CD4-positive, alpha-beta T cell treated with Interleukin-17A for 4 hours (primary cell): ENCODE measurements at places on chromosomes 2 and 18.

DNA sequence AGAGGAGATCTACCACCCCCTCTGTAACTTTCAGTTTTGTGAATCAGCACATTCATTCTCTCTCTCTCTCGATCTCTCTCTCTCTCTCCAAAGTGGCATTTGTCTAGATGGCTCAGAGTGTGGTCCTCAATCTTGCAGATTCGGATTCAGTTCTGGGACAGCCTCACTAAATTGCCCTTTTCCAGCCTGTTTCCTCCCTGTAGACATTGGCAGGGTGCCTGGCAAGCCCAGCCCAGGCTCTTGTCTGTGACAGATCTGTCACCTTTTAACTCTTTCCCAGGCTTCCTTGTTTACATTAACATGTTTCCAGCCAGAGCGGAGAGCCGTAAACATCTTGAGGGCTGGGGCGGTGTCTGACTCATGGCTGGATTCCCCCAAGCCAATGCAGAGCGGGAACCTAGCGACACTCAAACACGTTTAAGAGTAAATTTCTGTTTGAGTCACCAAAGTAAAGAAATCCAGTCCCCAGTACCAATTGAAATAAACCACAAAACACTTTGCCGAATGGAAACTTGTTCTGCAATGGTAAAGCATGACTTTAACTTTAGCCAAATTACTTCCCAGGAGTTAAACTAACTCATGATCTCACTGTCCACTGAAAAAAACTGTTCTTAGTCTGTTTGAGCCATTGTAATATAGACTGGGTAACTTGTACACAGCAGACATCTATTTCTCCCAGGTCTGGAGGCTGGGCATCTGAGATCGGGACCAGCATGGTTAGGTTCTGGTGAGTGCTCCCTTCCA is 6.6 kb upstream of the CYP27C1 start:
- DNase-seq = no peak

GRCh38 chr18:62933261-62933887 is 218.0 kb downstream of the PHLPP1 start:
- DNase-seq = no peak

DNA sequence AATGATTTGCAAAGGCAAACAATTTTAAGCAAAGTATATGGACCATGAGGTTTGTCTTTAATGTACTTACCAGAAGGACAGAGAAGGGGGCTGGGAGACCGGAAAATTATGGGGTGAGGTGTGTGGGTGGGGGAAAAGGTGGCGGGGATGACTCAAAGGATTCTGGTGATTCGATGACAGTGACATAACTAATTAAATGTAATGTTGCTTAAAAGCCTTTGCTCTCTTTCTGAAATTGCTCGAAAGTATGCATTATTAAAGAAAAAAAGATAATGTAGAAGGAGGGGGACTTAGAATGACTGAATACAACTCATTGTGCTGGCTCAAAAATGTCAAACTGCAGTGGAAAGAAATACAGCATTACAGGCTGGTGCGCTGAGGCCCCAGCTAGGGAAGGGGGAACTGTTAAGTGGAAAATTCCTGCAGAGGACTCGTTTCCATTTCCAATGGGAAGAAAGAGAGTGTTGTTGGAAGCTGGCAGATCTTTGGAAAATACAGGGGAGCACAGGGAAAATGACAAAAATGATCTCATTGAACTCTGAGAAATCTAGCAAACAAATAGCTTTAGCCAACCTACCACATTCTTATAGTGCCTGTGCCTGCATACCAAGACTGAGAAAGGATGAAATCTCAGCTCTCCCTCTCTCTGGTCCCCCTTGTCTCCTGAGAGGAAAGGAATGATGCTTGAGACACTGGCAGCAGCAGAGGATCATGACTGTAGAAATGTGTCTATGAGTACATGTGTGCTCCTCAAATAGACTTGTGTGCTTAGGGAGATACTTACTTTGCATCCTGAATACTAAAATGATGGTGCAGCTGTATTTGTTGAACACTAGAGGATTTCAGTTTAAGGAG is 632.4 kb downstream of the NYAP2 start:
- DNase-seq = no peak

DNA sequence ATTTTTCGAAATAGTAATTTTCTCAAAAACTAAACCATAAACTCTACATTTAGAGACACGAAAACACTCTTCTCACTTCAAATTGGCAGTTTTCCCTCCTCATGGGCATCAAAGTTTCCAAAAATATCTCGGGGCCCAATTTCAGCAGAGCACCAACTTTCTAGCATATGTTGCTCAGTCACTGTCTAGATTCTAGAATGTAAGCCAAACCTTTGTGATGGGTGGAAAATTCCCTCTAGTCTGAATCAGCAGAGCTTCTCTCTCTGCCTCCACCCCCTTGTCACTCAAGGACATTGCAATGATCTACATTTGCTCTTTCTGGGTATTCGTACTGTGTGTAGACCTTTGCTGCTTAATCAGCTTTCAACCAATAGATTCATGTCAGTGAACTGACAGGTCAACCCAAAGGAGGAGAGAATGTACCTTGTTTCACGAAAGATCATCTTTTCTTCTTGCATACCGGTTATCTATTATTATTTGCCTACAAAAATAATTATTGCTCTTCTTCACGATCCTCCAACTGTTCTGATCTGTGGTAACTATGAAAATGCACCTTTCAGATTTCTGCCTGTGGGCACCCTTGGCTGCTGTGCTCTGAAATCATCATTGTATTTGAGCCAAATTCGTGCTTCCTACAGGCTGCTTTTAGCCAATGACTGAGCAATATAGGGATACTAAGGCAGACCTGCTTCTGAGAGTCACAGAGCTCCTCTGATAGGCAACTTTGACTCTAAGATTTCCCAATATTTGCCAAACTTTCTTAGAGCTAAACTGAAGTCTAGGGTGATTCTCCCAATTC is 38.7 kb upstream of the GLS start:
- DNase-seq = no peak

DNA sequence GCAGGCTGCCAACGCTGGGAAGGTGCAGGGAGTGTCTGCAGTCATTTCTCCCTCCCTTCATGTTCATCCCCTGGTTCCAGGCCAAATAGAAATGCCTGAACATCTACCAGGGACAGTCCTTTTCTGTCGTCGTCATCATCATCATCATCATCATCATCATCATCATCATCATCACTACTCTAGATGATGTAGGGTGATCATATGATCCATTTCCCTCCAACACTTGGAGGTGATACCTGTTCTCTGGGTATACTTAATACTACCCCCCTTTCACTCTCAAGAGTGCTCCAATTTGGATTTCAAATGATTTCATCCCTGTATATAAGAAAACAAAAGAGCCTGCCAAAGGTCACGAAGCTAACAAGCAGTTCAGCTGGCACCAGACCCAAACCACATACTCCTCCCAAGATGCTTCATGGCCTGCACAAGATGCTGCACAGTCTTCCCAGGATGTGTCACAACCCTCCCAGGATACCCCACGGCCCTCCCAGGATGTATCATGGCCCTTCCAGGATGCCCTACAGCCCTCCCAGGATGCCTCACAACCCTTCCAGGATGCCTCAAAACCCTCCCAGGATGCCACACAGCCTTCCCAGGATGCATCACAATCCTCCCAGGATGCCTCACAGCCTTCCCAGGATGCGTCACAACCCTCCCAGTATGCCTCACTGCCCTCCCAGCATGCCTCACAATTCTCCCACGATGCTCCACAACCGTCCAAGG is 257.9 kb downstream of the DYSF start:
- DNase-seq = no peak

DNA sequence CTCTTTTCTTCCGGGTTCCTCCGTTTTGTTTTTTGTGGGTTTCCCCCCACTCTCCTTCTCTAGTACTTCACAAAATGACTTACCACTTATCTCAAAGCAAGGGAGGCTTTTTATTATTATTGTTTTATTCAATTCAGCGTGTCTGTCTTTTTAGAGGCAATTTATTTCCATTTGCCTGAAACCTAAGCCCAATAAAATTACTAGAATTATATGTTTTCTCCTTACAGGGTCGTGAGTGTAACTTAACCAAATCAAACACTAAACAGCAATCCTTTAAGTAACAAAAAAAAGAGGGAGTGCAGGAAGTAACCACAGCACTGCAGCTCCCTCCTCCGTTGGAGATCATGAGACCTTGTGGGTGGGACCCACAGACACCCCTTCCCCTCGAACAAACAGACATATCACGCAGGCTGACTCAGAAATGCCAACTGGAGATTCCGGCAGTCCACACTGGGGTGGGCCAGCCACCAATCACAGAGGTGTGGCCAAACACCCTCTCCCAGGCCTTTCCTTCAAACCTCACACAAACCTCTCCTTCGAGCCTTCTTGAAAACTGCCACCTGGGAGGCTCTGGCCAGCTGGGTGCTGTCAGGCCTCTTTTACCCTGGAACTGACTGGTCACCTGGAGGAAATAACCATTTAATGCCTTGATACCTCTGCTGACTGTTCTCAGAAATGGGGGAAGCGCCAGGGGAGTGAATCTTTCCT is 207.1 kb upstream of the SMAD2 start:
- DNase-seq = no peak

- peak; percentile 17 for DNase-seq
Observed at GRCh38 chr2:202377207-202377761, 1.2 kb downstream of the BMPR2 start.

- no peak for DNase-seq
Observed at GRCh38 chr2:19887510-19887909, 14.3 kb downstream of the TTC32 start.

DNA sequence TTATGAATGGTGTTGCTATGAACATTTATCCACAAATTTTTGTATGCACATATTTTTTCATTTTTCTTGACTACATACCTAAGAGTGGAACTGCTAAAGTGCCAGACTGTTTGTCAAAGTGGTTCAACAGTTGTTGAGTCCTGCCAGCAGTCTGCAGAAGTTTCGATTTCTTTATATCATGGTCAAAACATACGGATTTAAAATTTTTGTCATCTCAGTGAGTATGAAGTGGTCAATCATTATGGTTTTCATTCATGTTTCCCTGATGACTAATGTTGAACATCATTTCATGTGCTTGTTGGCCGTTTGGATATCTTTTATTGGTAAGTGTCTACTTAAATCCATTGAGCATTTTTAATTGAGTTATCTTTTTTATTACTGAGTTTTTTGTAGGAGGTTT is 39.2 kb downstream of the CCDC138 start:
- no peak for DNase-seq

DNA sequence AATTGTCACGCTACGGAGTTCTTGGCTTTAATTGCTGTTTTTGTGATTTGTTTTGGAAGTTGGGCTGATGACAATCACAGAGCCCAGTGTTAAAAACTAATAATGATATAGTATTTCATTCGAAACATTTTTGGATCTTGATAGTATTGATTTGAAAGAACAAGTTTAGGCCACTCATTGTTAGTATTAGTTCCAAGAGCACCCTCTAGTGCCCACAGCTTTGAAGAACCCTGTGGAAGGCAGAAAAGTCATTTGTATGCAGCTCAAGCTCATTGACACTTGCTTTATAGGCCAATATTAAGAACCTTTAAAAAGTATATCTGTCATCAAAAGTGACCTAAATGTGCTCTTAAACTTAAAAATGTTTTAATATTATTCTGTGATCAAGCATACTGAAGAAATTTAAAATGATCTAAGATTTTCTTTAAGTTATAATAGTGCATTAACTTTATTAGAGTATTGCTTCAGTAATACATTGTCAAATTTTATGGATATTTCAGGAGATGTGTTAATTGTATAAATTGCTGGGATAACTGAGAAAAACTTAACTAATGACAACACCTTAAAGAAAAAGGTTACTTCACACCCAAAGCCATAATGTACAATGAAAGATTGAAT is 191.0 kb downstream of the GRB14 start:
- no peak for DNase-seq

- DNase-seq = no peak
Observed at GRCh38 chr2:70816726-70817125, 3.7 kb downstream of the CLEC4F start.

- no peak for DNase-seq
Observed at GRCh38 chr2:37318401-37318800, 6.2 kb downstream of the PRKD3 start.

- DNase-seq = no peak
Observed at GRCh38 chr2:48081317-48081628, 175.0 kb upstream of the FBXO11 start.

- DNase-seq = no peak
Observed at GRCh38 chr2:171522052-171522787, at the start of gene CYBRD1. CYBRD1 (plus strand) TSS chr2:171522474; CDS start chr2:171522546, 72 bp downstream.

DNA sequence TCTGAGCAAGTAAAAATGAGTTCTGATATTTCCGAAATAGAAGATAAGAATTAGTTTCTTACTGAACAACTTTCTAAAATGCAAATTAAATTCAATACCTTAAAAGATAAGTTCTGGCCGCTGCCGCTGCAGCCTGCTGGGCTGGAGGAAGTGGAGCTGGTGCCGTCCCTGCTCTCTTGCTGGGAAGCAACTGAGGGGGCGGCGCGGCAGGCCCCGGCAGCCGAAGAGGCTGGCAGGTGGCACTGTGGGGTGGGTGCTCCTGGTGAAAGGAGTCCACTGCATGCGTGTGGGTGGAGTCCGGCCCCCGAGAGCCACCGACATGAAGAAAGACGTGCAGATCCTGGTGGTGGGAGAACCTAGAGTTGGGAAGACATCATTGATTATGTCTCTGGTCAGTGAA is 89.5 kb upstream of the ZNF519 start:
- DNase-seq = no peak

DNA sequence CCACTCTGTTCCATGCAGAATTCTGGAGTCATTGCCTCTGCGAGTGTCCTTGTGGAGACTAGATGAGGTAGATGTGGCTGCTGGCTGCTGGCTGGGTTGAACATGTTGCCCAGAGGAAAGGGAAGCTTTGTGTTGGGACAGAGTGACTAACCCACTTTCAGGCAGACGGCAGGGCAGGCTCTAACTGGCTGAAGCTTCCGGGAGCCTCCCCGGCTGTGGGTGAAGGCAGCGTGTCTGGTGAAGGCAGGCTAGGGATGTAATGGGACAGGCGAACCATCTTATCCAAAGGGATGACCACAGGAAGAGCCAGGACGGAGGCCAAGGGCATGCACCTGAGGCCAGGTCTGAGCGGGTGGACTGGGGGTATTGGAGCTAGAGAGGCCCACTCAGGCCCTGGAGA is 16.0 kb downstream of the ASPRV1 start:
- peak; percentile 42 for DNase-seq

DNA sequence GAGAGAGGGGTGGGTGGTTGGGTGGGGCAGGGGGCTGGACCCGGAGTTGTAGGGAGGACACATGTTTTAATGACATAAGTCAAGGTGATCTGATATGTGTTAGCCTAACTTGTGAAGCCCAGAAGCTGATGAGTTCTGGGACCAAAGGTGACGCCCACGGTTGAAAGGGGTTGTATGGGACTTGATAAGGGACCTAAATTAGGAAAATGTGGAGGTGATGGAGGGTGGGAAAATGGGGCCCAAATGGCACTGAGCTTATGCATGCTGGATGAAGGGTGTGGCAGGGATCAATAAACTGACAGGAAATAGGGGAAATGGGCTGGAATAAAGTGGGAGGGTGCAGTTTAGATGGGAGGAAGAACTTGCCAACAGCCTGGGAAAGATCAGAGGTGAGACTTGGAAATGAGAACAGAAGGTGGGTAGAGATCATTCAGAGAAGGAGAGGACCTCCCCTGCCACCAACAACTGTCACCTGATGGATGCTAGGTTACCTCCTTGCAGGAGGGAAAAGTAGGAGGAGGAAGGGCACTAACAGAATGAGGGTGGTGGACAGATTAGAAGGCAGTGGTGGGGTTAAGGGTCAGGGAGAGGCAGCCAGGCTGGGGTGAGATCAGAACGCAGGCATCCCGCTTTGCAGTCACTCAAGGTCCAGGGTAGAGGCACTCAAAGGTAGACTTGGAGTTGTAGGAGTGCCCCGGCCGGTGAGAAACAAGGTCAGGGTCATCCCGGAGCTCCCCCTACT is 15.3 kb downstream of the WNT10A start:
- no peak for DNase-seq

- DNase-seq = no peak
Observed at GRCh38 chr2:42342795-42343241, 18.2 kb downstream of the COX7A2L start.
